Osteoblast (primary cell): ENCODE measurements at places on chromosomes 13 and 19.
A peak's percentile ranks its signal among the peaks of the same experiment; 100 is the strongest.

DNA sequence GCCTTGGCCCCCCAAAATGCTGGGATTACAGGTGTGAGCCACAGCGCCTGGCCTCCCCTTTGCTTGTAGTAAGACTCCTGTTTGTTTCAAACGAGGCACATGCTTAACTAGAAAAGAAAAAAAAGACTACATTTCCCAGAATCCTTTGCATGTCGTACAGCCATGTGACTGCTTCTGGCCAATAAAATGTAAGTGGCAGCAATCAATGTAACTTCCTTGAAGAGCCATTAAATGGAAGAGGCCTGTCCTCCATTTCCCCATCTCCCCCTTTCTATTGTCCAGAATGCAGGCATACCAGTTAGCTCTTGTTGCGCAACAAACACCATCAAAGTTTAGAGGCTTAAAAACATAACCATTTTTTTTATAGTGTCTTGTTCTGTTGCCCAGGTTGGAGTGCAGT is 10.4 kb upstream of the GPR32 start:
- DNase-seq = peak; percentile 90

GRCh38 chr19:6239871-6240676 is 39.7 kb downstream of the MLLT1 start:
- DNase-seq = peak; percentile 61

DNA sequence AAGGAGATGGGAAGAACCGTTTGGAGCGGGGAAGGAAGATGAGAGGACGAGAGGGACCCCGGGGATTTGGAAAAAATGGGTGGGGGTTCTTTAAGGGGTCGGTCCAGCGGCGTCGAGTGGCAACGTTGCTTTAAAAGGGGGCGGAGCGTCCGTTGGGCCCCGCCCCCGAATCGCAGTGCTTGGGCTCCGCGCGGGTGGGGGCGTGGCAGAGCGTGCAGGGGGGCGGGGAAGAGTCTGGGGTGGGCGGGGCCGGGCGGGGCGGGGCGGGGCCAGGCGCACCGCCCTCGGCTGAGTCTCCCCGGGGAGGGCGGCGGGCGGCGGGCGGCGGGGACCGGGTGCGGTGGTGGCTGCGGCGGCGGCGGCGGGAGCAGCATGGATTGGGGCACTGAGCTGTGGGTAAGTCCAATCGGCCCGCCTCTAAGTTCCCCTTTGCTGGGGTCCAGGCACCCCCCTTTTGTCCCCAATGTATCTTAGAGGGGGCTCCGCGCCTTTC is at the start of gene TRIP10:
TRIP10 (plus strand) TSS at position 291 of the 493 bp plus-strand sequence; CDS start at position 373, 82 bp downstream.
- DNase-seq = peak; percentile 99

DNA sequence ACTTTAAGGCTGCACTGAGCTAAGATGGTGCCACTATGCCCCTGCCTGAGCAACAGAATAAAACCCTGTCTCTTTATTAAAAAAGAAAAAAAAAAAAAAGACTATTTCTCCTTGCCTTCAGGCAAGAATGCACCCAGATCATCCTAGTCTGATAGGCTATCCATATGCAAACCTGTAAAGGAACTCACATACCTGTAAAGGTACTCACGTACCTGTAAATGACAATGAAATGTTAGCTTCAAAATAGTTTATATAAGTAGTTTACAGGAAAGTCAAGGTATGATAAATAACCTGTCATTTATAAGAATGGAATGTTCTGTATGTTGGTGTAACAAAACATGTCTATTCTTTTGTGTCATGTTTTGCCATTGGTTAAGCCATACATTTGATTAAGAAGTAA is 86.3 kb downstream of the PIBF1 start:
- DNase-seq = no peak

DNA sequence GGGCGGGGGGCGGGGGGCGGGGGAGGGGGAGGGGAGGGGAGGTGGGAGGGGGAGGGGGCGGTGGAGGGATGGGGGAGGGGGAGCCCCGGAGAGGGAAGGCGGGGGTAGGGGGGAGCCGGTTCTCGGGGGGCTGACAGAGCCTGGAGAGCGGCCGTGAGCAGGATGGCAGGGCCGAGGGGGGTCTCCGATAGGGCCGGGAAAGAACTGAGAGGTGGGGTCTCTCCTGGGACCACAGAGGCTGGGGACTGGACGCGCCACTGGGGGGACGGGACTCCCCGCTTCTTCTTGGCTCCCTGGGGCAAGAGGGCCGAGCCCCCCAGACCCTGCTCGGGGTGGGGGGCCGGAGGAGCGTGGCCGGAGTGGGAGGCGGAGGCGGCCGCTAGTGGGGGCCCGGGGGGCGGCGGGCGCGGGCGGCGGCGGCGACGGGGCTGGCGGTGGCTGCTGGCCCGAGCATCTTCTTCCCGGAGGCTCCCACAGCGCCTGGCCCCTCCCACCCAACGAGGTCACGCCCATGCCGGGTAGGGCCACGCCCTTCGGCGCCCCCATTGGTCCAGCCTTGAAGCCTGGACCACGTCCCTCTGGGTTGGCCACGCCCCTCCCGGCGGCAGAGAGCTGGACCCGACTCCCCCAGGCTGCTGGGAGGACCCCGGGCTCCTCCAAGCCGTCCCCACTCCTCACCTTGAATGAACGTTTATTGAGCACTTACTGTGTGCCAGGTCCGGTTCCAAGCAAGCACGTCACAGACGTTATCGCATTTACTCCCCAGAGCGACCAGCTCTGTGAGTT is at the start of gene NOVA2:
NOVA2 (minus strand) TSS at position 313 of the 786 bp plus-strand sequence. CDS start 514 bp downstream, outside the sequence.
- peak; percentile 91 for DNase-seq

DNA sequence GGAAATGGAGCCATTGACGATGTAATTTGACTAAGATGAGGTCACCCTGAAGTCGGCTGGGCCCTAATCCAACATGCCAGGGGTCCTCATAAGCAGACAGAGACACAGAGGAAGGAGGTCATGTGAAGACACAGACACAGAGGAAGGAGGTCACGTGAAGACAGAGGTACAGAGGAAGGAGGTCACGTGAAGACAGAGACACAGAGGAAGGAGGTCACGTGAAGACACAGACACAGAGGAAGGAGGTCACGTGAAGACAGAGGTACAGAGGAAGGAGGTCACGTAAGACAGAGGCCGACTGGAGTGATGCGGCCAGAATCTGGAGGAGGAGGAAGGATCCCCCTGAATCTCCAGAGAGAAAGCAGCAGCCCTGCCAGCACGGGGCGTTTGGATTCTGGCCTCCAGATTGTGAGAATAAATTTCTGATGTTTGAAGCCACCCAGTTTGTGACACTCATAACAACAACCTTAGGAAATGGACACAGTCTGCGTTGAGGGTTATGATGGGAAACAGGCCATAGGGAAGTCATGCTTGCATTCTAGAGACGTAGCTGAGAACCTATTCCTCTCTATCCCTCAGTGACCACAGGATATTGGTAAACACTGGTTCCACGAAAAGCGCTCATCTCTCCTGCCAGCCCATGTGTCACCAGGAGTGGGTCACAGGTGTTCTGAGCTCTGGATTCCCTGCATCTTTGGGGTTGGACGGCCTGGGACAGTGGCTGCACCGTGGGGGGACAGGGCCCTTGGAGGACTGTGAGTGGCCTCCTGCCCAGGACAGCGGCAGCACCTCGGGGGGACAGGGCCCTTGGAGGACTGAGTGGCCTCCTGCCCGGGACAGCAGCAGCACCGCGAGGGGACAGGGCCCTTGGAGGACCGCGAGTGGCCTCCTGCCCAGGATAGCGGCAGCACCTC is 108.5 kb downstream of the SOX1 start:
- no peak for DNase-seq

DNA sequence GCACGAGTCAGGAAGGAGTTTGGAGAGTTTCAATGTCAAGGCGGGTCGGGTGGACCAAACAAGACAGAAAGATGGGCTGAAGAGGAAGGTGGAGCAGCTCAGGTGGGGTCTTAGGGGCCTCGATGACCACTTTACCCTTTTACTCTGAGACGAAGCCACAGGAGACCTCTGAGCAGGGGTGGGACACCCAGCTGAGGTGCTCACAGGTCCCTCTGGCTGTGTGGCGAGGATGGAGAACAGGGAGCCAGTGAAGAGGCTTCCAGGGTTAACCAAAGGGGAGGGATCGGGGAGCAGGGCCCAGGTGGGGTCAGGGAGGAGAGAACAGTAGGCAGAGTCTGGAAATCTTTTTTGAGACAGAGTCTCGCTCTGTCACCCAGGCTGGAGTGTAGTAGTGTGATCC is 2.0 kb upstream of the CCER2 start:
- no peak for DNase-seq

- DNase-seq = no peak
Measured at GRCh38 chr13:59653916-59654315, 509.8 kb downstream of the DIAPH3 start.

GRCh38 chr19:3007975-3008374 is 21.1 kb downstream of the TLE2 start:
- peak; percentile 26 for DNase-seq

DNA sequence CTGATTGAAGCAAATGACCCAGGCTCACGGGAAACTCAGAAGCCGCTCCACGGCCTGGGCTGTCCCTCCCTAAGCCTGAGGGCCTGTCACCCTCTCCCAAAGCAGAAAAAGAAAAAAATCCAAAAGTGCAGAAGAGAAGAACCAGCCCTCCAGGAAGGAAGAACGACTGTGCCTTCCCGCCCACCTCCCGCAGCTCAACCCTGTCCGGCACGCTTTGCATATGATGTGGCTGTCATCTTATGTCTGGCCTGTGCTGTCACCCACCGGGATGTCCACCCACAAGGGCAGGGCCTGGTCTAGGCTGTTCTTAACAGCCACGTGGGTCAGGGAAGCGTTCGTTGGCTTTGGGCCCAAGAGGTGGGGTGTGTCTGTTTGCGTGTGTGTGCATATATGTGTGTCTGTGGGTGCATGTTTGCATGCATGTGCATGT is 13.7 kb downstream of the ZBTB7A start:
- DNase-seq = peak; percentile 96

DNA sequence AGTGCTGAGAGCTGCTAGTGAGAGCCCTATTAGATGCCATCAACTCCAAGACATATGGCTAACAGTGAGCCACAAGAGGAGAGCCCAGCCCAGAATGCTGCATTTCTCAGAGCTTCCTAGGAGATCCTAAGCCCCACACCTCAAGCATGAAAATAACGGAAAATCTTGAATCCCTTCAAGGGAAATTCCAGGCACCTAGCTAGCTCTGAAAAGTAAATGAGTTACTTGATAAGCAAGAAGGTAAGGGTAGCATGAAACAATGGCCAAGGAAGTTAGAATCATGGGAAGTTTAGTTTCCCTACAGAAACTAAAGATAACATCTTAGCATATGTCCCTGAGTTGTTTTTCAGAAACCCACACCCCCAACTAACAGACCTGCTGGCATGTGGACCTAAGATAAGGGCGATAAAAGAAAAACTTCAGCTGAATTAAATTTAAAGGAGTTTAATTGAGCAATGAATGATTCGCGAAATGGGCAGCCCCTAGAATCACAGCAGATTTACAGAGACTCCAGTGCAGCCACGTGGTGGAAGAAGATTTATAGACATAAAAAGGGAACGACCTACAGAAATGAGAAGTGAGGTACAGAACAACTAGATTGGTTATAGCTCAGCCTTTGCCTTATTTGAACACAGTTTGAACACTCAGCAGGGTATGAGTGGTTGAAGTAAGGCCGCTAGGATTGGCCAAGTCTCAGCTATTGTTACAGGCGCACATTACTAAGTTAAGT is 301.3 kb upstream of the DACH1 start:
- no peak for DNase-seq

GRCh38 chr19:37979547-37980082 is 72.6 kb downstream of the SIPA1L3 start:
- DNase-seq = no peak

GRCh38 chr13:42751693-42752092 is 29.7 kb upstream of the FAM216B start:
- no peak for DNase-seq

GRCh38 chr13:66558506-66558905 is 671.6 kb downstream of the PCDH9 start:
- peak; percentile 58 for DNase-seq

- DNase-seq = no peak
Measured at GRCh38 chr13:40570930-40571329, 95.5 kb downstream of the FOXO1 start.

GRCh38 chr13:51004111-51004865 is 94.7 kb downstream of the RNASEH2B start:
- DNase-seq = peak; percentile 45

- no peak for DNase-seq
Measured at GRCh38 chr19:30359936-30360335, 12.2 kb upstream of the ZNF536 start.

DNA sequence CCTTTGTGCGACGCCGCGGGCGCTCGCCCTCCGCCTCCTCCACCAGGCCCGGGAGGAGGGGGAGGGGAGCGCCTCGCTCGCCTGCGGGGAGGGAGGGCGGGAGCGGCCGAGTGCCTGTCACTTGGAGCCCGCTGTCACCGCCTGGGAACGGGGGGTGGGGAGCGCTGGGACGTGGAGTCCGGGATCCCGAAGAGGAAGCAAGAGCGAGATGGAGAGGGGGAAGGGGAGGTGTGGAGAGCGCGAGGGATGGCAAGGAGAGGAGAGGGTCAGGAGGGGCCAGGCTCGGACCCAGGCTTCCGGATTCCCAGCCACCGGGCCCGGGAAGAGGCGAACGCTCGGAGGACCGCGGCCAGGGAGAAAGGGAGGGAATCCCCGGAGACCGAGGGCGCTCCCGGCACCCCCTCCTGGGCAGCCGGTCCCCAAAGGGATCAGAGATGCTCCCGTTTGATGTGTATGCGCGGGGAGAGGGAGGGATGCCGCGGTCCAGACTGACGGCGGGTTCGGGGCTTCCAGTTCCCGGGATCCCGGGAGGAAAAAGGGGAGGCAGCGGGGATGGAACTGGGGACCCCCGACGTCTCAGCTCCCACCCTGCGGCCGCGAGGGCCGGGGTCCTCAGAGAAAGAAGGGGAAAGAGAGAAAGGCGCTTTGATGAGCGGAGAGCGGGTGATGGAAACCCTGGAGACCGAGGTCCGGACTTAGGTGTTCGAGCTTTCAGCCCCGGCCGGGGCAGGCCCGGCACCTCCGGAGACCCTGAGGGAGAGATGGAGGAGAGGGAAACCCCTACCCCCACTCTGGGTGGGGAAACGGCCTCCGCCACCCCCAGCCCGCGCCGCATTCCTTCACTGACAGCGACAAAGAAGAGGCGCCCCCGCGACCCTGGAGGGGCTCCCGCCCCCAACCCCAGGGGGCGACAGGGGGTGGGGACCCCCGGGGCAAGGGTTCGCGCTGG is 4.7 kb upstream of the DPF1 start:
- DNase-seq = peak; percentile 94

DNA sequence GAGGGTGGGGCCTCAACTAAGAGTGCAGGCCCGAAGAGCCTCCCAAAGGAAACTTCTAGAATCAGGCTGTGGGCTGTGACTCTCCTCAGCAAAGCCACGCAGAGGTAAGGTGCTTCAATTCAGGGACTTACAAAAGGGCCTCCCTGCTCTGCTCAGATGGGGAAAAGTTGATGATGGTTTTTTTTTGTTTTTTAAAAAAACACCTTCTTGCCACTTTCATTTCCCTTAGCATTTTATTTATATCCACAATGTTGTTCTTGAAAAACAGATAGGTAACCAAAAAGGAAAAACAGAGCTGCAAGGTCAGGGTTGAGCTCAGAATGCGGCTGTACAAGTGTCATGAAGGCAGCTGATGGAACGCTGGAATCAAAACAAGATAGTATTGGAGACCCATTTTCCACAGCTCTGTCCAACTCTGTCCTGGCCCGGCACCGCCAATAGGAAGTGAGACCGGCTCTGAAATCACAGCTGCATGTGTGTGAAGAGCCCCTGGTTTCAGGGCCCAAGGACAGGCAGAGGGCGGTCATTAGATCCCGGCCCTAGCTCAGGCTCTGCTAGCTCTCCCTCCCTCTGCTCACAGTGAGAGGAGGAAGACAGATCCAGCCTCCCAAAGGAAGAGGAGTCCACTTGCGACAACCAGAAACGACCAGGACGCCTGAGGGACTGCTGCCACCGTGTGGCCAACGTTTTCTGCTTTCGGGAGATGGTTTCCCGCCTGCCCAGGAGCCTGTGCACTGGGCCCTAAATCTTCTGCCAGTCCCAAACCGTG is 58.3 kb downstream of the KLF2 start:
- DNase-seq = peak; percentile 98
